ENCODE measurements at places on chromosomes 16 and 17.

GRCh38 chr16:15928261-15929104 lies 20.9 kb upstream of the ABCC1 start:
- DNase-seq: no peak

DNA sequence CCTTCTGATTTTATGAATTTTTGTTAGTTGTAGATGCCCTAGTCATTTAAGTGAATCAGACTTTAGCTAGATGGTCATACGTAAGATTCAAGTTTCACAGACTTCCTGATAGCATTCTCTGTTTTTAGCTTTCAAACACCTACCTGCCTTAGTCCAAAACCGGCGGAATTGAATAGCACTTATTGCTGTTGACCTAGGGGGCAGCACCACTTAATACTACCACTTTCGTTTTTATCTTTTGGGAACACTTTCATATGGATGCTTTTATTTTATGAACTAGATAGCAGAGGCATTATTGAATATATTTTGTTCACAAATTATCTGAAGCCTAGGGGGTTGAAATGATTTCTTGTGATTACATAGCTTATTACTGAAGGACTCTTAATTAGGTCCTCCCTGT lies 31.5 kb downstream of the TADA2A start:
- DNase-seq: no peak

- no peak for DNase-seq
These were observed 166.0 kb upstream of the CDH13 start for GRCh38 chr16:82460766-82461165.

GRCh38 chr17:40796846-40797245 lies 2.9 kb downstream of the KRT28 start:
- no peak for DNase-seq

GRCh38 chr16:88783391-88784073 lies 1.5 kb downstream of the PIEZO1 start:
- peak; percentile 61 for DNase-seq

- no peak for DNase-seq
These were observed 20.5 kb upstream of the TBX4 start for GRCh38 chr17:61431594-61432311.

- DNase-seq: no peak
These were observed 26.8 kb upstream of the CBFA2T3 start for GRCh38 chr16:89003831-89004208.

GRCh38 chr16:73396556-73396955 lies 348.6 kb upstream of the ZFHX3 start:
- DNase-seq: no peak

All from dermis microvascular lymphatic vessel endothelial cell (primary cell).